CD4-positive, alpha-beta T cell treated with Interferon alpha-2 for 1 hour (primary cell): ENCODE measurements at places on chromosomes 6 and 20.

DNA sequence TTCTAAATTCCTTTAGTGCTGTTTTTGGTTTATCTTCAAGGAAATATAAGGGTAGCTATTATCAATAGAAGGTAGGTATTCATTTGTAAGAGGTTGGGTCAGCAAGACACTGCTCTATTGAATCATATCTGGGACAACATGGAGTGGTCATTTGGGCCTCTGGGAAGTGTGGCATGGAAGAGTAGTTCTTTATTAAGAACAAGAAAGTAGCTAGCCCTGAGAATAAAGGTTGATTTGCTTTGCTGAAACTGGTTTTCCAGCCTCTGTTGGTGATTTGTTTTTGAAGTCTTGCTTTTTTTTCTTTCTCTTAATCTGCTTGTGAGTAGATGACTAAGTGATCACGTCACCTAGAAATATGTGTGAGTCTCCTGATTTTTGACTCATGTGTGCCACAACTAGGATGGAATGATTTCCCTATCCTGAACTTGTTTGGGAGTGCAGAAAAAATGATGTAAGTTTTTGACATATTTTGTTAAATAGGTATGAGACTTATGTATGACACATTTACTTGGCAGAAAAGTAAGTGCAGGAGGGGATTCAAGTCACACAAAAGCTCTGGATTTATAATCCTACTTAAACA, 381.8 kb downstream of the CENPW start:
- no peak for DNase-seq

- DNase-seq: peak; percentile 82
Measured at GRCh38 chr6:26286168-26286877, 78.7 kb upstream of the BTN3A2 start.

DNA sequence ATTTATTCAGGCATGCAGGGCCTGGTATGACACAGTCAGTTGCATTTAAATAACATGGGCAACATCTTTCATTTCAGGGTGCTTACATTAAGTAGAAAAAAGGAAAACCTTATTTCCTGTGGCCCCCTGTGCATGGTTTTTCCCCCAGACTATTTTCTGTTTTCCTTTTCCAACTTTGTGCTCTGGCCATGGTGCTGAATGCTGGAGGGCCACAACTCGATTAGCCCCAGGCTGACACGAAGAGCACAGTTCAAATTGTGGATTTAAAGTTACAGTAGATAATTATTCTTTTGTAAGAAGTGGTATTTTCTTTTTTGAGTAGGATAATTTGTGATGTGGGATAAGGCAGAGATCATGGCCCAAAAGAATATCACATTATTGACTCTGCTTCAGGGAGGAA, 332.0 kb downstream of the HAO1 start:
- no peak for DNase-seq

GRCh38 chr6:75290136-75290945, 5.7 kb upstream of the TMEM30A start:
- no peak for DNase-seq

DNA sequence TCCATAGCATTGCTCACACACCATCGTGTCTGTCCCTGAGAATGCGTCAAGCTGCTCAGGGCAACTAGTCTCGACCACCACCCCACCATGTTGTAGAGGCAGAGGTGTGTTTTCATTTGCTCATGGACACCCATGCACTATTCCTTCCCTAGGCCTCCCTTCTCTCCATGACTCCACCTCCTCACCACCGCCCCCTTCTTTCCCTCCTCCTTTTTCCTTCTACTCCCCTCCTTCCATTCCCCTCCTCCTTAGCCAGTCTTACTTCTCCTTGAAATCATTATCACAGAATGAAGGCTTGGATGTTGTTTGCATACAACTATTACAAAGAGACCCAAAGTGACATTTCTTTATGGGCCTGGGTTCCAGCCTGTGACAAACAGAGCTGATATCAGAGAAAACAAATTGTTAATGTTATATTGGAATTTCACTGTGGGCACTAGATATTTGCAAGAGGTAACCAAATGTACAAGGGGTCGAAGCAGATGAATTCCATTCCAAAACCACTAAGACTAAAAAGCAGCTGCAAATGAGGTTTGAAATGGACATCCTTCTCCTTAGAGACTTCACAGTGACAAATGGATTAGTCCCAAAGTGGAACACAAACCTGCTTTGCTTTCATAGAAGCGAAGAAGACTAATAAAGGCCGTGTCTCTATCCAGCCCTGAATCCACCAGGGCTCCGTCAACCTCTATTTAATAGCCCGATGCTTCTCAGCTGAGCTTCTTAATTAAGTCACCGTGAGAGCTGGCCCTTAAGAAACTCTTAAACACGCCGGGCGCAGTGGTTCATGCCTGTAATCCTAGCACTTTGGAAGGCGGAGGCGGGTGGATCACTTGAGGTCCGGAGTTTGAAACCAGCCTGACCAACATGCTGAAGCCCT, 275.8 kb upstream of the SULF2 start:
- DNase-seq: no peak

DNA sequence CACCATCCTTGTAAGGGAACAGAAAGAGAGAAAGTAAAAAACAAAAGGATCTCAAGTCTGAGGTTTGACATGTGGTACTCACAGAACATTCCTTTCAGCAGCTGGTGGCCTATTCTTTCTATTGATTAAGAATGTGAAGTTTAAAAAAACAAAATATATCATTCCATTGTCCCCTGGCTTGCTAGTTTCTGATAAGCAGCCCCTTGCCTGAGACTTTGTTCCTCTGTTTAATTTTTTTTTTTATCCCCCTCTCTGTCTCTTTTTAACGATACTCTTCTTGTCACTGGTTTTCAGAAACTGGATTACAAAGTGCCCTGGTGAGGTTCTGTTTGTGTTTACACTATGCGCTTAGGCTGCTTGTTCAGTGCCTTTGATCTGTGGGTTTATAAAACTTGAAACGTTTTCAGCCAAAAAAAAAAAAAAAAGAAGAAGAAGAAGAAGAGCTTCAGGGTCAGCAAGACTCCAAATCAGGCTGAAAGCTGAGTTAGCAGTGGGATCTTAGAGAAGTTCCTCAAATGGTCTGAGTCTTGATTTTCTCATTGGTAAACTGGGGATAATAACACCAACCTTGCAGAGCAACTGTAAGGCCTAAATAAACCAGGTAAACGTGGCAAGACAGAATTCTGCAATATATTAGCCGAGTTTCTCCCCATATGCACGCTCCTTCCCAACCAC, 45.1 kb upstream of the SLC22A23 start:
- DNase-seq: no peak

DNA sequence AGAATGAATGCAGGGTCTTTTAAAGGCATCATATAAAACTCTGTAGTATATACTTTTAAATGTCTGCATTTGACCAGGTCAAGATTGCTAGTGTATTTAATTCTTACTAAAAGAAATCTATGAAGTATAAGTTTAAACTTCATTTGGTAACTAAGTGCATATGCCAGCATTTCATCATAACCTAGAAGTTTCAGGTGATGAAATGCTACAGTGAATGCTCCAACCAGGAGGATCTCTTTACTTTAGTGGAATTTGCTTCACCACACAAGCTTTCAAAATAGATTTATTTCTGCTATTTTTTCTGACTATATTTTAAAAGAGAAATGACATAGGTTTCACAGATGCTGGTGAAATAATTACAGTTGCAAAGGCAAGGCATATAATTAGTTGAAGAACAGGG, 141.9 kb downstream of the HIVEP2 start:
- no peak for DNase-seq

- DNase-seq: no peak
Measured at GRCh38 chr20:14861028-14861699, 523.8 kb upstream of the FLRT3 start.

GRCh38 chr20:32152421-32153155, 43.1 kb downstream of the TM9SF4 start:
- DNase-seq: no peak

- DNase-seq: no peak
Measured at GRCh38 chr6:134795001-134795400, 154.9 kb downstream of the ALDH8A1 start.

DNA sequence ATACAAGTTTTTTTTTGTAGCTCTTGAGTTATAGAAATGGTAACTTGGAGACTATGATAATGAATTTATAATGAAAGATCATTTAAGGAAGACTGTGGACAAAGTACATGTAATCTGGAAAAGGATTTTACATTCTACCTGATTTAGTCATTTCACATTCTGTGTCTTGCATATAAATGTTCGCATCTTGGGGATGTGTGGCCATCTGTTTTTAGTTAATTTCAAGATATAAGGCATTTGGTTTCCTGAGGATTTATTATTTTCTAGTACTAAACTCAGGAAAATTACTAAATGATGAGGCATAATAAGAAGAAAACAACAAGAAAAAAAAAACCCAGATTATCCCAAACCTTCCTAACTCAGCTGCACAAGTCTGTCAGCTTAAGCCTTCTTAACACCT, 112.7 kb upstream of the PRL start:
- DNase-seq: no peak

DNA sequence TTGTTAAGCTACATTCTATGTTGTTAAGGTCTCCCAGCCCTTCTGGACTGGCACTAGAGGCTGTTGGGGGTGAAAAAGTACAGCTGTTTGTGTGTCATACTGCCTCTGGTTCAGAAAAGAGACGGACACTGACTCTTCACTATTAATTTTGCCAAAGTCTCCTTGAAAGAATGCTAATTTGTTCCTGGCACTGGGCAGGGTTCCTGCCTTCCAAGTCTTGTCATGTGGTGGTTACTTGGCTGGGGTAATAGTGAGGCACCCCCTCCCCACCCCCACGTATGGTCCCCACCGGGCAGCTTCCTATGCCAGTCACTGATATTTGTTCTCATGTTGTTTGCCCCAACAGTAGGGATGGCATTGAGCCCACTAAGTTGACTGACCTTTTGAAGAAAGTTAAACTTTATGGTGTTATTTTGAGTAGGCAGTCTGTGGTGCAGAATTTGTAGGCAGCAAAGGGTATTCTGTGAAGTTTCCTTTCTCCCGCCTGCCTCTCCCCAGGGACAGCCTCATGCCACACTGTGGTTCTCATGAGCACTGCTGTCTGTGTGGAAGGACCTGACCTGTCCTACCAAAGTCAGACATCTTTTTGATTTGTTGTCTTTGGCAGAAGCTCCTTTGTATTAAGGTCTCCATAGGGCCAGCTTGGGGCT, 8.7 kb downstream of the CDS2 start:
- DNase-seq: no peak

DNA sequence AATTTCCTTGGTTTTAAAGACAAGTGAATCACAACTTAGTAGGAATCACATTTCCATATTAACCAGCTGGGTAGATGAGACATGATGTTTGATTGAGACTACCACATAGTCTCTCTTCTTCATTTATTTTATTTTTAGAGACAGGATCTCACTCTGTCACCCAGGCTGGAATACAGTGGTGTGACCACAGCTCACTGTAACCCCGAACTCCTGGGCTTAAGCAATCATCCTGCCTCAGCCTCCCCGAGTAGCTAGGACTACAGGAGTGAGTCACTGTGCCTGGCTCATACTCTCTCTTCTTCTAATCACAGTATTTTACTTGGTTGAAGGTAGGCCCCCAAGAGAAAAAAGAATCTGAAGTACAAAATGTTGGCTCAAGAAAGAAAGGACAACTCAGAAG, 80.2 kb upstream of the ASF1A start:
- no peak for DNase-seq

- no peak for DNase-seq
Measured at GRCh38 chr6:20542927-20543602, 8.8 kb downstream of the CDKAL1 start.

GRCh38 chr20:17859002-17859615, 109.5 kb downstream of the SNX5 start:
- peak; percentile 6 for DNase-seq

DNA sequence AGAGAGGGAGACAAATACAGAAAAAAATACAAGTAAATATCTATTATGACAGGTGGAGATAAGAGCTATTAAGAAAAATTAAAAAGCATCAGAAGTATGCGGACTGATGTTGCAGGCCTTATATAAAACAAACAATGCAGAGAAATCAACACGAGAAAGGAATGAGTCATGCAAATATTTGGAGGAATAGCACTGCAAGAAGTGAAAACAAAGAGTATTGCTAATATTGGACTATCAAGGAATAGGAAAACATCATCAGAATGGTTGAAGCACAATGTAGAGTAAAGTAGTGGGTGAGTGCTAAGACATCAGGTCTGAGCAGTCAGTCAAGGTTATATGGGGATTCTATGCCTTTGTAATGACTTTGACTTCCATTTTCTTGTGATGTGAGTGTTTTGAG, 657.5 kb upstream of the GJE1 start:
- DNase-seq: no peak

DNA sequence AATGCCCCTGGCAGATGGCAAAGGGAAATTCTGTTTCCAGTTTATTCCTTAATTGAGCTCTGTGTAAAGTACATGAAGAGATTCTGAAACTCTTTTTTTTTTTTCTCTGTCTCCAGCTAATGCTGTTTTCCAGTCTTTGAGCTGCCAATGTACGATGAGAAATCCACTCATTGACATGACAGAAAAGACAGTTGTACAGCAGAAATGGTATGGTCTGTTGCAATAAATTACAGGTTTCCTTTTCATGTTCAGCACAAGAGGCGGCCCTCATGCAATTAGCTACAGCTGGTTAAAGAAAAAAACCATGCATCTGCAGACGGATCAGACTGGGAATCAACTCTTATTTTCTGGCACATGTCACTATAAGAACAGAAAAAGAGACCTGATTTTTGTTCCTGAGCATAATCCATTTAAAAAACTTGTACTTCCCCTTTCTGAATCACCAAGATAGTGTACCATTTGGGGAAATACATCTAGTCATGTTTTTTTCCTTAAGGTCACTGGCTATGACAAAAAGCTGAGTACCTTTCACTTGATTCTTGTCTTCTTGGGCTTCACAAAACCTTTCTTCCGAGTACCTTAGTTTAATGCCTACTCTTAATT, 289.8 kb upstream of the PREP start:
- DNase-seq: no peak

DNA sequence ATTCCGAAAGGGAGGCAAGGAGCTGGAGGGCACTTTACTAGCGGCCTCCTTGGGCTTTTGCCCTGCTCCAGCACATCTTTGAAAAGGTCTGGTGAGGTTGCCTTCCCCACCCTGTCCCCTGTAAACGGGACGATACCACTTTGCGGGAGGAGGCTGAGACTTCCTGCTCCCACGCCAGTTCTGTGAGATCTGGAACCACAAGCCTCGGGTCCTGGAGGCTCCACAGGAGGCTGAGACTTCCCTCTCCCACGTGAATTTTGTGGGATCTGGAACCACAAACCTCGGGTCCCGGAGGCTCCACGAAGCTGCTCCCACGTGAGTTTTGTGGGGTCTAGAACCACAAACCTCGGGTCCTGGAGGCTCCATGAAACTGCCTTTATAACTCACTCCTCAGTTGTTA, 209.3 kb downstream of the DLL1 start:
- DNase-seq: no peak

DNA sequence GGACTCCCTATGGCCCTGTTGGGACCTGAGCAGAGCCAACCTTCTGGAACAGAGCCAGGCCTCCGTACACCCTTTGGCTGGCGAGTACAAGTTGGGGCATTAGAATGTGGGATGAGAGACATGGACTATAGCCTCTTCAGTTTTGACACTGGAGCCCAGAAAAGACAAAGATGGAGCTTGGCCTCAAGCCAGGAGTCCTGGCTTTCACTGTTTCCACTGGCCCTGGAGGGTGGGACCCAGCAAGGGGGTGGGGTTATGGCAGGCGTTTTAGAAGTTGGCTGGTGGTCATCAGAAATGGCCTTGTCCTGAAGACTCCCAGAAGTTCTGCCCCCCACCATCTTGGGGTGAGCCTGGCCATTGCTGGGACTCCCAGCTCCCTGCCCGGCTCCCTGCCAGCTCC, 21.8 kb downstream of the ITPR3 start:
- no peak for DNase-seq

GRCh38 chr20:38083338-38084048, 49.9 kb downstream of the RPRD1B start:
- no peak for DNase-seq

GRCh38 chr6:134787261-134787877, 162.5 kb downstream of the ALDH8A1 start:
- DNase-seq: no peak

- DNase-seq: no peak
Measured at GRCh38 chr6:2021713-2022125, 223.7 kb downstream of the GMDS start.
